Progenitor cell of endocrine pancreas (in vitro differentiated cells): ENCODE measurements at places on chromosomes 12 and 14. TPM values are rescaled to one million over a fixed set of nuclear protein-coding genes. Genes with fewer than 3 reads are reported as not detected.

GRCh38 chr12:66340131-66340530 lies 37.8 kb downstream of the HELB start:
- H3K27me3 ChIP-seq: no peaks in the 10 kb centered on the region
- H3K27ac ChIP-seq: peak overlapping the region; percentile 38

- no peak overlapping the region for H3K4me3 ChIP-seq
- peaks cover 2% of the 10 kb centered on the region for H3K4me1 ChIP-seq
- peaks cover 19% of the 10 kb centered on the region for H3K27me3 ChIP-seq
- H3K27ac ChIP-seq: no peak overlapping the region
- H3K36me3 ChIP-seq: no peaks in the 10 kb centered on the region
- DNase-seq: no peak
Observed at GRCh38 chr14:76597387-76597786, 163.9 kb upstream of the VASH1 start.

- H3K36me3 ChIP-seq: peaks cover 26% of the 10 kb centered on the region
- H3K4me1 ChIP-seq: no peaks in the 10 kb centered on the region
- no peaks in the 10 kb centered on the region for H3K27me3 ChIP-seq
- no peak overlapping the region for H3K27ac ChIP-seq
- H3K4me3 ChIP-seq: no peak overlapping the region
- DNase-seq: no peak
Observed at GRCh38 chr12:92886131-92886530, 43.0 kb downstream of the EEA1 start.

CMKLR1 gene
- not detected in 2 replicates for total RNA-seq

- no peaks in the 10 kb centered on the region for H3K27me3 ChIP-seq
- H3K27ac ChIP-seq: peak overlapping the region; percentile 29
- H3K4me1 ChIP-seq: peaks cover 20% of the 10 kb centered on the region
- DNase-seq: no peak
- H3K36me3 ChIP-seq: peaks cover 43% of the 10 kb centered on the region
Observed at GRCh38 chr12:104296718-104297117, 6.8 kb upstream of the EID3 start.

- H3K4me3 ChIP-seq: no peak overlapping the region
- H3K36me3 ChIP-seq: no peaks in the 10 kb centered on the region
- H3K4me1 ChIP-seq: no peaks in the 10 kb centered on the region
- H3K27ac ChIP-seq: no peak overlapping the region
Observed at GRCh38 chr12:108612788-108613282, 15.0 kb upstream of the TMEM119 start.

- no peak overlapping the region for H3K4me3 ChIP-seq
- H3K27me3 ChIP-seq: no peaks in the 10 kb centered on the region
- no peak for DNase-seq
- no peak overlapping the region for H3K27ac ChIP-seq
Observed at GRCh38 chr12:67798768-67799167, 150.2 kb downstream of the DYRK2 start.

TMTC1 gene
- total RNA-seq: 18.1 and 19.2 TPM in 2 replicates

DNA sequence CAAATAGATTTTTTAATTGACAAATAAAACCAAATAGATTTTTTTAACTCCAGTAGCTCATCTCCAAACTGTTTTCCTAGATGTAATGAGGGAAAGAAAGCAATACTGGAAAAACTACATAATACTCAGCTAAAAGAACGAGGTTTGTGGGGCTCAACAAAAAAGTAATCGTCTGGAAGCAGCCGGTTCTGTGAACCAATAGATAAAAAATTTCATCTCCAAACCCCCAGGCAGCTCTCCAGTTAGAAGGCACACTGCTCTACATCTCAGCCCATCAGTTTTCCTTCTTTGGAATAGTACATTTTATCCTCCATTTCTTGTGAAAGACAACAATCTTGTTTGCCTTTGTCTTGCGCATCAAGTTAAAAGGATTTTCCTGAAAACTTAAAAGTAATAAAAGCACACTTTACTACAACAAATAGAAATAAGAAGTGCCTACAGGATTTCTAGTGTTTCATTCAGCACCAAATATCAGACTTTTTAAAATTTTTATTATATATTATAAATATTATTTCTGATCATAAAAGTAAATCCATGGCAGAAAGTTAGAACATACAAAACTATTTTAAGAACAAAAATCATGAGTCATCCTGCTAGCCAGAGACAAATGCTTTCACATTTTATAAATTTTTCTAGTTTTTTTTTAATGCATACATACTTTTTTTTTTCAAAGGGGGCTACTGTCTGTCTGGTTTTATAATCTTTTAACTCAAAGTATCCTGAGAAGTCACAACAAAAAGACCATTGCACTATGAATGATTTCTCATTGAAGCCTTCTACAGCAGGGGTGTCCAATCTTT lies 67.7 kb downstream of the EPS8 start:
- H3K27me3 ChIP-seq: no peaks in the 10 kb centered on the region
- DNase-seq: no peak
- H3K36me3 ChIP-seq: no peaks in the 10 kb centered on the region

DNA sequence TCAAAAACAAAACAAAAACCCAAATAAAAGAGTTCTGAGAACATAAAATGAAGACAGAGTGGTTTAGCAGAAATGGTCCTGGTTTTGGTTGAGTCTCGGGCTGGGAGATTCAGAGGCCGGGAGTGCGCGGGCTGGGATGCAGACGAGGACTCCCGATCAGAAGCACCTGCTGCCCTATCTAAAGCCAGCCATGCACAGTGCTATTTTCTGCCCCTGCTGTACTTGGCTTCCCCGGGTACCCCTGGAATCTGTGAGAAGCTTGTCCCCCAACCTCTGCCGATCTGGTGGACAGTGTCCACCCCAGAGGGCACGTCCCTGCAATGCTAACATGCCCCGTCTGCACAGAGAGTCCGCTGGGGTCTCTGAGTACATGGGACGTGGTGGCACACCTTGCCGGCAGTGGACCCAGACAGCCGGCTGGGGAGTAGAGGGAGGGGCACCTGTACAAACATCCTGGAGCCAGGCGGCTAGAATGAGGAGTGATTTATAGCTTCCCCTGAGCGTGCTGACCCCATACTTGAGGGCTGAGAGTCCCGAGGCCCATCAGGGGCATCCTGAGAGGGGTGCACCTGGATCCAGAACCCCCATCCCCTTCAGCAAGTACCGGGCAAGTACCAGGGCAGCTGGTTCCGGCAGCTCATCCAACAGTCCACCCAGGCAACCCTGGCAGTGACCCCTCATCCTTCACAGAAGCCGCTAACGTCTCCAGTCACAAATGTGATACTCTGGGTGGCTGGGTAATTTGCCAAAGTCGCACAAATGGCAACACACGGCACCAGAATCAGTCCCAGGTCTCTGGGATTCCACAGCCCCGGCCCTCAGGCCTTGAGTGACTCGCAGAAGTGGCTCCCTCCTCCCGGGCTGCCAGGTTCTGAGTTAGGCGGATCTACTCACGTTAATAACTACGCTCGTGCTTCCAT lies 37.1 kb downstream of the CHGA start:
- no peak overlapping the region for H3K4me3 ChIP-seq
- H3K27me3 ChIP-seq: no peaks in the 10 kb centered on the region
- peaks cover 13% of the 10 kb centered on the region for H3K4me1 ChIP-seq
- no peak overlapping the region for H3K27ac ChIP-seq

DNA sequence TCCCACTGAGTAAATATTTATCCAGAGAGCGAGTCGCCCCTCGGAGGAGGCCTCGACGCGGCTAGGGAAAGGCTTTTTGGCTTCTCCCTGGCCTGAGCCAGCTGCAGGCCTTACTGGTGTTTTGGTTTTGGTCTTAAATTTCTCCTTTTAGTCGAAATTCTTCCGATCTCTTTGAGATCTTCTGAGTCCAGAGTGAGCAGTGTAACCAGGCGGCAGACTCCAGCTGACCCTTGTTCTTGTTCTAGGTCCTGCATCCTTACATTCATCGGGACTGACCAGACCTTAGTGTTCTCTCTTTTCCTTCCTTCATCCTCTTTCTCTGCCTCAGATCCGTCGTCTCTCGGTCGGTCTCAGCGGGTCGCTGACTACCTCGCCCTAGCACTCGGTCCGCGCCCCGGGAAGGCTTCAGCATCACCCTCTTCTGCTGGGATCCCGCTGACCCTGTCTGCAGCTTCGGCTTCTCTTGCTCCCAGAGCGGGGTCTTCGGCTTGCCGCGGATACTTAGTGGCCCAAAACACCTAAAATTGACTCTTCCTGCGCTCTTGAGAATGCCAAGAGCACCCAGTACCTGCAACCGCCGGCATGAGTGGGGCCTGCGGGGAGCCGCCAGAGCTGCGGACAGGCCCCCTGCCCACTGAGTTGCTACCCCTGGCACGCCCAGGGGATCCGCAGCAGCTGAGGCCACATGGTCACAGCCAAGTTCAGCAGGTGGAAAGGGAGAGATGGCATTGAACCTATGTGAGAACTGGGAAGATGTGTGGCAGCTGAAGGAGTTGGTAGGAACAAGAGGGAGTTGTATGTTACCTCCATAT lies 2.4 kb upstream of the PAX9 start:
- DNase-seq: no peak
- H3K27me3 ChIP-seq: peaks cover 99% of the 10 kb centered on the region
- peaks cover 35% of the 10 kb centered on the region for H3K4me1 ChIP-seq
- H3K36me3 ChIP-seq: no peaks in the 10 kb centered on the region
- peak overlapping the region; percentile 1 for H3K4me3 ChIP-seq

RASSF8 gene
- 36.9 and 38.8 TPM in 2 replicates for total RNA-seq

DNA sequence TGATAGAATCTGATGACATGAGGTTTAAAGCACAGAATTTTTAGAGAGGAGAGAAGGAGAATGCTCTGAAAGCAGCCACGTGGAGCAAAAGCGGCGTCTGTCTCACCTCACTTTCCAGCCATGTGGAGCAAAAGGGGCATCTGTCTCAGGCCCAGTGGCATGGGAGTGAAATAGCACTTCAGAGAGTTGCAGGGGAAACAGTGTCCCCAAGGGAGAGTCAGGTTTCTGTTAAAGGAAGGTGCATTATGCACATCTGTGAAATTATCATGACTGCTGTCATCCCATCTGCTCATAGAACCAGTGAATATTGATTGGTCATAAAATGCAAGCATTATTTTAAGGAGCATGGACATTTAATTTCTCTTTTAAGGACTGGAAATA lies 124.0 kb downstream of the BICD1 start:
- peaks cover 8% of the 10 kb centered on the region for H3K36me3 ChIP-seq
- DNase-seq: no peak
- peaks cover 1% of the 10 kb centered on the region for H3K4me1 ChIP-seq

SLCO1C1 gene
- total RNA-seq: 2.1 and 2.5 TPM in 2 replicates

SNRPF gene
- 48.5 and 49.3 TPM in 2 replicates for total RNA-seq

- H3K27ac ChIP-seq: peak overlapping the region; percentile 80
- DNase-seq: no peak
- H3K36me3 ChIP-seq: no peaks in the 10 kb centered on the region
Observed at GRCh38 chr12:124738636-124739467, 124.8 kb downstream of the SCARB1 start.

SPIC gene
- not detected in 2 replicates for total RNA-seq

HOTAIR gene
- total RNA-seq: not detected in 2 replicates

GRCh38 chr12:96132819-96133218 lies 61.4 kb upstream of the ELK3 start:
- H3K4me3 ChIP-seq: no peak overlapping the region
- no peak overlapping the region for H3K27ac ChIP-seq
- no peaks in the 10 kb centered on the region for H3K36me3 ChIP-seq
- H3K27me3 ChIP-seq: peaks cover 12% of the 10 kb centered on the region
- no peak for DNase-seq

DNA sequence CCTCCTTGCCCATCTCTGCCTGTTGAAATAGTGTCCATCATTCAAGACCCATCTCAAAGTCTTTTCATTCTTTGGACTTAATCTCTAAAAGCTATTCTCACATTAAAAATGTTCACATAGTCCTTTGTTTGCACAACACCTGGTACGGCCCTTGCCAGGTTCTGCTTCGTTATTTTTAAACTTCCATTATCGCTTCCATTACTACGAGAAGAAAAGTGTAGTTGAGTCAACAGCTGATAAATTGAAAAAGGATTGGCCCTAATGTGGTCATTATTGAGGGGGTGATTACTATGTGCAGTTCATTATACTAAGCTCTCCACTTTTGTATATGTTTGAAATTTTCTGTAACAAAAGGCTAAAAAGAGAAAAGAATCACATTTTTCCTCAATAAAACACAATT lies 17.8 kb downstream of the KCNJ8 start:
- no peaks in the 10 kb centered on the region for H3K4me1 ChIP-seq
- no peak for DNase-seq
- no peaks in the 10 kb centered on the region for H3K36me3 ChIP-seq
- no peak overlapping the region for H3K27ac ChIP-seq
- H3K27me3 ChIP-seq: peaks cover 4% of the 10 kb centered on the region

CABP1 gene
- total RNA-seq: 0.19 and 0.49 TPM in 2 replicates

DNA sequence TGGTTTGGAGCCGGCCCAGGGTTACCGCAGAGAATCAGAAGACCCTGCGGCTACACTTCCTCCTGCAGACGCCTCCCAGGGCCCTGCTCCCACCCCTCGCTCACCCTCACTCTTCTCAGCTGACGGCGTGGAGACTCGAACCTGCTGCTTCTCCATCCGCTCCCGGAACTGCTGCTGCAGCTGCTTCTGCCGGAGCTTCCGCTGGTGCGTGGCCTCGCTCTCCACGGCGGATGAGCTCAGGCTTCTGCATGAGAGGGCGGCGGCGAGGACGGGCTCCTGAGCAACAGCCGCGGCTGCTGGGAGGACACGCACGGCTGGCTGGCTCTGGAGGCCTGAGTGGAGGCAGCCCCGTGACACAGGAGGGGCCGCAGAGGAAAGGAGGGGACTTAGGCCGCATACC lies 33.3 kb downstream of the RAD52 start:
- H3K27me3 ChIP-seq: no peaks in the 10 kb centered on the region
- no peak for DNase-seq
- no peak overlapping the region for H3K4me3 ChIP-seq
- H3K4me1 ChIP-seq: no peaks in the 10 kb centered on the region
- no peak overlapping the region for H3K27ac ChIP-seq

DNA sequence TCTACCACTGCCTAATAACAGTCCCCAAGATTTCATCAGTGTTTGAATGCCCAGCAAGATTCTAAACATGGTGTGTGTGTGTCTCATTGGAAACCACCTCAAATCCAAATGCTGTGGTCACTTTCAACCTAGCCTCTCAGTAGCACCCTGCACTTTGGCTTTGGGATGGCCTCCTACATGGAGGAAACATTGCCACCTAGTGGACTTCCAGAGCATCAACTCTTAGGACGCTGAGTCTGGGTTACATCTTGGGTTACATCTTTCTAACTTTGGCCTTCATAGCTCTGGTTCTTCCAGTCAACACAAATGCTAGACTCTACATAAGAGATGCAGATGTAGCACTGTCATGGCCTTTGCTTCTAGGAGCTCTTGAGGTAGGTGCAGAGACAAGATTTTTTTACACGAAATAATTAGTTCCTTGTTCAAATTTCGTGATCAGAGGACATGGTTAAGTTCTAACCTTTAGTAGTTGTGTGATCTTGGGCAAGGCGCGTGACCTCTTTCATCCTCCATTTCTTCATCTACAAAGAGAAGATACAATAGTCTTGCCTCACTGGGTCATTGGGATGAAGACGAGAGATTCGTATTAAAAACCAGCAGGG lies 113.5 kb upstream of the VASH1 start:
- H3K27ac ChIP-seq: no peak overlapping the region
- peaks cover 2% of the 10 kb centered on the region for H3K4me1 ChIP-seq
- H3K27me3 ChIP-seq: peaks cover 29% of the 10 kb centered on the region
- no peak overlapping the region for H3K4me3 ChIP-seq
- no peaks in the 10 kb centered on the region for H3K36me3 ChIP-seq
- peak; percentile 12 for DNase-seq
